ENCODE measurements at places on chromosomes 1 and 21. TPM values are rescaled to one million over a fixed set of nuclear protein-coding genes. Genes with fewer than 3 reads are reported as not detected.

DNA sequence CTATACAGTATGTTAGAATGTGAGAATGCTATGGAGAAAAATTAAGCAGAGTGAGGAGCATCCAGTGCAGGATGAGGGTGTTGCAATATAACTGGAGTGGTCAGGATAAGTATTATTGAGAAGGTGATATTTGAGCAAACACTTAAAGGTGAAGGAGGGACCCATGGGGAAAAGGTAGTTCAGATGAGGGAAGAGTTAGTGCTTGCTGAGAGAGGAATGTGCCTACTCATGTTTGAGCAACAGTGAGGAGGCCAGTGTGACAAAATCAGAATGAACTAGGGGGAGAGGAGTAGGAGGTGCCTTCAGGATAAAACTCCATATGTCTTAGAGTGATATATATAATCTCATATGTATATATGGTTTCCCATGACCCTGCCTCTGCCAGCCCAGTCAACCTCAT lies 6.2 kb upstream of the TRIM45 start:
- no peaks in the 10 kb centered on the region for H3K4me1 ChIP-seq
- DNase-seq: no peak
- H3K27ac ChIP-seq: no peak overlapping the region
- peaks cover 21% of the 10 kb centered on the region for H3K27me3 ChIP-seq

DNA sequence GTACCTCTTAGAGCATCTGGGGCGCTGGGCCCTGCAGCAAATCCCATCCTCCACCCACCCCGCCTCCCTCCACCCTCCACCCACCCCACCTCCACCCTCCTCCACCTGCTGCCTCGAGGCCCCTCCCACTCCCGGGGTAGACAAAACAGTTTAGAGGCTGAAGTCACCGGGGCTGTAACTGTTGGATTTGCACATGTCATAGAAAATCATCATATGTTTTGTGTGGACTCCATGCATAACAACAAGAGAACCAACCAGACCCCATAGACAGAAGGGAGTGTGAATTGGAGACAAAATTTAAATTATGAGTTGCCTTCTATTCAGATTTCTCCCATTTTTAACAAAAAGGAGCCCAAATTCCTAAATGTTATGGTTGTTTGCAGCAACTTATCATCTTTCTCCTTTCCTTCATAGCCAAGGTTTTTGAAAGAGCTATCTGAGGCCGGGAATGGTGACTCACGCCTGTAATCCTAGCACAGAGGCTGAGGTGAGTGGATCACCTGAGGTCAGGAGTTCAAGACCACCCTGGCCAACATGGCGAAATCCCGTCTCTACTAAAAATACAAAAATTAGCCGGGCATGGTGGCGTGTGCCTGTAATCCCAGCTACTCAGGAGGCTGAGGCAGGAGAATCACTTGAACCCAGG lies 28.2 kb upstream of the LGALS8 start:
- no peak overlapping the region for H3K4me3 ChIP-seq
- no peak overlapping the region for H3K27ac ChIP-seq
- peaks cover 13% of the 10 kb centered on the region for H3K4me1 ChIP-seq
- H3K27me3 ChIP-seq: peaks cover 4% of the 10 kb centered on the region
- DNase-seq: no peak

GRCh38 chr1:30083800-30084464 lies 639.5 kb downstream of the MATN1 start:
- no peak for DNase-seq
- H3K36me3 ChIP-seq: no peaks in the 10 kb centered on the region
- H3K4me3 ChIP-seq: no peak overlapping the region
- H3K4me1 ChIP-seq: no peaks in the 10 kb centered on the region

- H3K4me1 ChIP-seq: peaks cover 12% of the 10 kb centered on the region
- H3K27ac ChIP-seq: no peak overlapping the region
- H3K36me3 ChIP-seq: no peaks in the 10 kb centered on the region
- peaks cover 3% of the 10 kb centered on the region for H3K27me3 ChIP-seq
These were observed 5.5 kb upstream of the RNF11 start for GRCh38 chr1:51230501-51231078.

GRCh38 chr1:197083474-197083873 lies 16.4 kb upstream of the F13B start:
- no peak for DNase-seq
- H3K36me3 ChIP-seq: peaks cover 72% of the 10 kb centered on the region

GRCh38 chr1:7255303-7256058 lies 470.2 kb downstream of the CAMTA1 start:
- DNase-seq: no peak
- no peak overlapping the region for H3K4me3 ChIP-seq
- no peaks in the 10 kb centered on the region for H3K4me1 ChIP-seq

- peaks cover 3% of the 10 kb centered on the region for H3K27me3 ChIP-seq
- no peak overlapping the region for H3K4me3 ChIP-seq
- H3K36me3 ChIP-seq: no peaks in the 10 kb centered on the region
- no peak for DNase-seq
- peaks cover 16% of the 10 kb centered on the region for H3K4me1 ChIP-seq
These were observed 58.8 kb downstream of the TOR1AIP2 start for GRCh38 chr1:179818743-179819173.

DNA sequence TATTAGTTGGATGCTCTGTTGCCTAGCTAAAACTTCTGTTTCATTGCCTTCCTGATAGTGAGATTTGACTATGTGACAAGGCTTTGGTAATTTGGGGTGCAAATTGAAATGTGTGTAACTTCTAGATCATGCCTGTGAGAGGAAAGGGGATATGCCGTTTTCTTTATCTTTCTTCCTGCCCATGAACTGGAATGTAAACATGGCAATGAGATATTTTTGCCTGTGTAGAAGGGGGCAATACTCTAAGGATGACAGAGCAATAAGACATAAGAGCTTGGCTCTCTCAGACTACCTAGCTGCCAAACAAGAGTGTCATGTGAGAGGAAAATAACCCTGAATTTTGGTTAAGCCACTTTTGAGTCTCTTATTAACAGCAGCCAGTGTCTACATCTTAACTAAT lies 49.7 kb downstream of the RAP1A start:
- peaks cover 63% of the 10 kb centered on the region for H3K4me1 ChIP-seq
- no peaks in the 10 kb centered on the region for H3K27me3 ChIP-seq
- H3K4me3 ChIP-seq: no peak overlapping the region
- no peak for DNase-seq

- no peak overlapping the region for H3K27ac ChIP-seq
- H3K27me3 ChIP-seq: peaks cover 2% of the 10 kb centered on the region
- no peaks in the 10 kb centered on the region for H3K4me1 ChIP-seq
- no peak for DNase-seq
These were observed 341.8 kb downstream of the RYR2 start for GRCh38 chr1:237383791-237384190.

GRCh38 chr1:54844564-54844963 lies 42.4 kb downstream of the DHCR24 start:
- no peaks in the 10 kb centered on the region for H3K4me1 ChIP-seq
- no peak overlapping the region for H3K4me3 ChIP-seq
- no peak overlapping the region for H3K27ac ChIP-seq
- H3K36me3 ChIP-seq: peaks cover 11% of the 10 kb centered on the region
- no peaks in the 10 kb centered on the region for H3K27me3 ChIP-seq
- no peak for DNase-seq

DNA sequence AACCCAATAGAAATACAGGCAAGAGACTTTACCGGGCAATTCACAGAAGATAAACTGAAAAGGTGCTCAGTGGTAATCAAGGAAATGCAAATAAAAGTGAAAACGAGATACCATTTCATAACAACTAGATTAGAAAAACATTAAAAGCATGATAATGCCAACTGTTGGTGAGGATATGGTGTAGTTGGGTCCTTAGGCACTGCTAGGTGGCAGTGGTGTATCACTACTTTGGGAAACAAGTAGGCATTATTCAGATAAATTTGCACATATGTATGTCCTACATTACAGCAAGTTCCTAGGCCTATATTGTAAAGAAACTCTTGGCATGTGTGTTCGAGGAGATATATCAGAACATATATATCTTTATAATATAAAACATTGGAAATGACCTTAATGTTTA lies 31.0 kb downstream of the AZIN2 start:
- H3K27ac ChIP-seq: no peak overlapping the region
- H3K4me1 ChIP-seq: no peaks in the 10 kb centered on the region
- H3K4me3 ChIP-seq: no peak overlapping the region
- peak; percentile 15 for DNase-seq
- peaks cover 10% of the 10 kb centered on the region for H3K36me3 ChIP-seq
- no peaks in the 10 kb centered on the region for H3K27me3 ChIP-seq

Gene FBLIM1
- not detected for total RNA-seq

Gene LCE1F
- not detected for total RNA-seq

Gene AKR7A3
- 0.20 TPM for total RNA-seq

Gene TACSTD2
- total RNA-seq: not detected
